T-helper 17 cell (primary cell): ENCODE measurements at places on chromosomes 7 and 10. TPM values are rescaled to one million over a fixed set of nuclear protein-coding genes. Genes with fewer than 3 reads are reported as not detected.

Gene IFIT1
- 1.9 TPM for total RNA-seq

Gene HSPB1
- total RNA-seq: 25.8 TPM

Gene ARHGAP22
- 1.4 TPM for total RNA-seq

Gene OR2A7
- 1.2 TPM for total RNA-seq

DNA sequence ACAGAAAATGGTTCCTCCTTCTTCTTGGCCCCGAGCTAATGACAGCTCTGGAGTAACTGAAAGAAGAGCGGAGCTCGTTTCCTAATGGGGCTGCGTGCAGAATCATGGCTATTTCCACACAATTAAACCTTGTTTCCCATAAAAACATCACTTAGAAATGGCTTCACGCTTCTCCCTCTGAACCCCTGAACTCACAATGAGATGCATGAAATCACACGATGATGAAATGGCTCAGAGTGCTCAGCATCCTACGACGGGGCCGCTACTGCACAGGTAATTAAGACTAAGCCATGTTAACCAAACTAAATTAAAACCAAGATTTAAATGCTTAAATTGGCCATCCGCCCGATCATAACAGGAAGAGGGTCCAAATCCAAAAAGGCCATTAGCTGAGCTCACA is 80.0 kb upstream of the DNAAF5 start:
- DNase-seq: no peak

DNA sequence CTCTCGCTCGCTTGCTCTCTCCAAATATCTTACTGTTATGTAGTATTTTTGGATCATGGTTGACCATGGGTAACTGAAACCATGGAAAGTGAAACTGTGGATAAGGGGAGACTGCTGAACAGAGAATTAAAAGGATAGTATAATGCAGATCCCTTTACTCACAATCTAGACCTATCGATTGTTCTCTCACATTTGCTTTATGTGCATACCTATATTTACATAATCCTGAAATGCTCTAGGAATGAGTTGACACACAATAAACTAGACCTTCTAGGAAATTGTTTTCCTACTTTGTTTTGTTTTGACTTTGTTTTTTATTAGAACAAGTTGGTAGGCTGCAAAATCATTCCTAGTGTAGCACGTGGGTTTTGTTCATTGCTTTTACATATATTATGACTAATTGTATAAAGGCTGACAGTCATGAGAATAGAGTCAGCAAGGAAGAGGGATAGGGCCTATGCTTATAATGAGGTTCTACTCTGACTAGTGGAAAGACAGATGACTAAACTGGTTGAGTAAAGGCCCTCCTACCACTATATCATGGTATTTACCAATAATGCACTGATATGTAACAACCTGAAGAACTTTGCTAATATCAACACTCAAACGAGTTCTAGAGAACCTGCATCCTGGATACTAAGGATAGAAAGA is 175.3 kb upstream of the TARP start:
- DNase-seq: no peak

GRCh38 chr10:21230219-21230618 is 295.3 kb downstream of the SKIDA1 start:
- DNase-seq: no peak

- no peak for DNase-seq
These were observed 287.7 kb downstream of the ABCA13 start for GRCh38 chr7:48458701-48459524.

DNA sequence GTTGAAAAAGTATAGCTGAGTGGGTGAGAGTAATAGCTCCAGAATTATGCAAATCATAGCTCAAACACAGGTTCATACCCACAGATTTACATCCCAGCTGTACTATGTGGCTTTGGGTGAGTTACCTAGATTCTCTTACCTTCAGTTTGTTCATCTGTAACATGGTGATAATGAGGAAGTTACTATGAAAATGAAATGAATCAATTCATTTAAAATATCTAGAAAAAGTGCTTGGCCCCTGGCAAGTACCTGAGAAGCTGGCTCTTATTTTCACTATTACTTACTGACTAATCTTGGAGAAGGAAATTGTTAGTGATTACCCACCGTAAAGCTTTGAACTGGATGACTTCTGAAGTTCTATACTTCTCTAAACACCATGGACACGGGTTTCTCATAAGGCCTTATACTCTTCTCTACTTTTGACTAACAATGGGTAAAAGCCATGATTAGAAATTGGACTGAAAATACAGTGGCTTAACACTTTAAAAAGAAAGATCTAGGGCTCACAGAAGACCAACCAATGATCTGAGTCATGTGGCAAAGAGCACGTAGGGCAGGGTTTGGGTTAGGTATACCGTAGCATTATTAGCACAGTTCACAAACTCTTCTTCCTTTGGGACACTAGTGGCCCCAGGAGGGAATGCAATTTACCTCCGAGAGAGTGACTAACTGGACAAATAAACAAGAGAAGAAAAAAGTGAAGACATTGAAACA is 149.2 kb downstream of the PLPP4 start:
- DNase-seq: no peak

DNA sequence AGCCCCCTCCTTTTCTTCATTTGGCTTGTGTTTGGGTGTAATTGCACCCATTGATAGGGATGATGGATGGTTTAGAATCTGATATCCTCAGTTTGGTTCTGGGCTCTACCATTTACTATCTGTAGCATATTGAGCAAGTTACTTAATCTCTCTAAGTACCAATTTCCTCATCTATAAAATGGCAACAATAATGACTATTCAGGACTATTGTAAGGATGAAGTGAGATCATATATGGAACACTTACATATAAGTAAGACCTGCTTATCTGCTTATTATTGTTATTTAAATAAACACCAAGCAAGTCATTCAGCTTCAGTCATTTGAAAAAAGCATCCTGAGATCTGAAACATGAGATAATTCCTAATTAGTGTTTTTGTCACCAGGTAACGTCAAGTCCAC is 127.0 kb downstream of the SEC23IP start:
- DNase-seq: no peak

DNA sequence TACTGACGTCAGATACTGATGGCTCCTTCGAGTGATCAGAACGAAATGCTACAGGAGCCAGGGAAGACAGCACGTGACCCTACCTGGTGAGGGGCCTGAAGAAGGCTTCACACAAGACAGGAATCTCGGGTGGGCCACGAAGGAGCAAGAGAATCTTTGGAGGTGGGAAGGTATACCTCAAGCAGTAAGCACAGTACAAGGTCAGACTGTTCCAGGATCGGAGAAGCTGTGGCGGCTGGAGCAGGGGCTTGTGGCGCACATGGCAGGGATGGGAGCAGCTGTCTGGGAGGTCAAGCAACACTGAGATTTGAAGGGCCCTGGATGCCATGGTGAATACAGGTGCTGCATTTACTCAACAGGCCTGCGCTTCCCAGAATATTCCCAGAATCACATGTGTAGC is 45.4 kb downstream of the C10orf143 start:
- DNase-seq: no peak
